ENCODE measurements at places on chromosomes 13 and 19.
A peak's percentile ranks its signal among the peaks of the same experiment; 100 is the strongest.

DNA sequence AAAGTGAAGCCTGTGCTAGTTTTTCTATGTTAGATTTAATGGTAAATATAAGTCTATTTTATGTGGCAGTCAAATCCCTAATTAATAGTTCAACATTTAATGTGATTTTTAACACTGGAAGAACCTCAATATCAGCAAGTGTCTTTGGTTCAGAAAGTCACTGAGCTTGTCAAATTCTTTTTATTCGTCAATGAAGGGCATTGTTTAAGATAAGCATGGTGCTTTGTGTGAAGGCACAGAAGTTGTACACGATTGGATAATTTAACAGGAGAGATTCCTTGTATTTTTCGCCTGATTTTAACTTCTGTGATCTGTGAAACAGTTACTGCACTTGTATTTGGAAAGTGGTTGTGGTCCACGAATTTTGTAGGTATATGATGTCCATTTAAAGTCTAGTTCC, 30.2 kb upstream of the RB1 start:
- DNase-seq, result no peak

GRCh38 chr13:84470528-84470927, 588.3 kb upstream of the SLITRK1 start:
- DNase-seq, result no peak

GRCh38 chr19:35756377-35757230, at the start of gene HSPB6:
HSPB6 (minus strand) TSS chr19:35757029; CDS start chr19:35757008, 21 bp downstream.
- no peak for DNase-seq

DNA sequence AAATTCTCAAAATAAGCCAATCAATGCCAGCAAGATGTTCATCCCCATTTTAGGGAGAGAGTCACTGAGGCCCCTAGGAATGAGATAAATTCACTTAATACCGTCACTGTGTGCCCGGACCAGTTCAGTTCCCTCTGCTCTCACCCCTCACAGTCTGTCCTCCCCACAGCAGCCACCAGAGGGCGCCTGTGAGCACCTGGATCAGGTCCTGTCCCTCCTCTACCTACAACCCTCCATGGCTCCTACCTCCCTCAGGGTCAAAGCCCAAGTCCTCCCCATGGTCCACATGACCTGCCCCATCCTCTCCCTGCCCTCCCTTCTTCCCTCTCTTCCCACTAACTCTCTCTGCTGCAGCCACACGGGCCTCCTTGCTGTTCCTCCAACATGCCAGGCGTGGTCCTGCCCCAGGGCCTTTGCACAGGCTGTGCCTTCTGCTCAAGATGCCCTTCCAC, 42.0 kb upstream of the NFIC start:
- DNase-seq, result peak; percentile 46

DNA sequence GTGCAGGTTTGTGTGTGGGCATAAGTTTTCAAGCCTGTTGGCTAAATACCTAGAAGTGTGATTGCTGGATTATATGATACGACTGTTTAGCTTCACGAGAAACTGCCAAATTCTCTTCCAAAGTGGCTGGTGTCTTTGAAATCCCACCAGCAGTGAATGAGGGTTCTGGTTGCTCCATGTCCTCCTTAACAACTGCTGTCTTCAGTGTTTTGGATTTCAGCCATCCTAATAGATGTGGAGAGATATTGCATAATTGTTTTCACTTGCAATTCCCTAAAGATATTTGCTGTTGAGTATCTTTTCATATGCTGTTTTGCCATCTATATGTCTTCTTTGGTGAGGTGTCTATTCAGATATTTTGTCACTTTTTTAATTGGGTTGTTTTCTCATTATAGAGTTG, 390.5 kb downstream of the ZNF536 start:
- DNase-seq, result no peak

DNA sequence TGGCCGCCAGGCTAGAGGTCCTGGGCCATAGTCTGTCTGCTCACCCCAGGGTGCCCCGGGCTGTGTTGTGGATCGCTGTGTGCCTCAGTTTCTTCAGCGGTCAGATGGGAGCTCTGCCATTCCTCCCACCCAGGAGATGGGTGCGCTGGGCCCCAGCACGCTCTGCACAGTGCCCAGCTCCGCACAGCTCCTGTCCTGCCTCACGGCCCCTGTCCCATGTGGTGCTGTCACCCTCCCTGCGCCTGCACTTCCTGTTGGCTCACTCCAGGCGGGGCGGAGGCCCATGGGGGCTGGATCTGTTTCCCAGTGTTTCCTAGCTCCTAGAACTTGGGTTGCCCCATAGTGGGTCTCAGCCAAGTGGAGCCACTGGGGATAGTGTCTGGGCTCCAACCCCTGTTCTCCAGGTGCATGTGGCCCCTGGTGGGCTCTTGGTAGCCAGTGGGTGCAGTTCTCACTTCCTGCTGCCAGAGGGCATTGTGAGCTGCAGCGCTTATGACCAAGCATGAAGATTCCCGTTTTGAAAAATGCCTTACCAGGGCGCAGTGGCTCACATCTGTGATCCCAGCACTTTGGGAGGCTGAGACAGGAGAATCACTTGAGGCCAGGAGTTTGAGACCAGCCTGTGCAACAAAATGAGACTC, 69.8 kb downstream of the KDM4B start:
- DNase-seq, result peak; percentile 12

- no peak for DNase-seq
Observed at GRCh38 chr19:55228015-55228391, 560 bp downstream of the TMEM86B start.

Measured in PC-9 (cell line).